ENCODE measurements at places on chromosomes 7 and 10.

GRCh38 chr7:4436361-4436895 is 245.7 kb upstream of the FOXK1 start:
- no peak for DNase-seq

- DNase-seq, result peak; percentile 19
Observed at GRCh38 chr7:159158888-159159405, 14.3 kb upstream of the VIPR2 start.

- no peak for DNase-seq
Observed at GRCh38 chr10:79159141-79159651, 90.4 kb downstream of the ZMIZ1 start.

GRCh38 chr10:132375116-132375794 is 21.7 kb upstream of the PWWP2B start:
- no peak for DNase-seq

DNA sequence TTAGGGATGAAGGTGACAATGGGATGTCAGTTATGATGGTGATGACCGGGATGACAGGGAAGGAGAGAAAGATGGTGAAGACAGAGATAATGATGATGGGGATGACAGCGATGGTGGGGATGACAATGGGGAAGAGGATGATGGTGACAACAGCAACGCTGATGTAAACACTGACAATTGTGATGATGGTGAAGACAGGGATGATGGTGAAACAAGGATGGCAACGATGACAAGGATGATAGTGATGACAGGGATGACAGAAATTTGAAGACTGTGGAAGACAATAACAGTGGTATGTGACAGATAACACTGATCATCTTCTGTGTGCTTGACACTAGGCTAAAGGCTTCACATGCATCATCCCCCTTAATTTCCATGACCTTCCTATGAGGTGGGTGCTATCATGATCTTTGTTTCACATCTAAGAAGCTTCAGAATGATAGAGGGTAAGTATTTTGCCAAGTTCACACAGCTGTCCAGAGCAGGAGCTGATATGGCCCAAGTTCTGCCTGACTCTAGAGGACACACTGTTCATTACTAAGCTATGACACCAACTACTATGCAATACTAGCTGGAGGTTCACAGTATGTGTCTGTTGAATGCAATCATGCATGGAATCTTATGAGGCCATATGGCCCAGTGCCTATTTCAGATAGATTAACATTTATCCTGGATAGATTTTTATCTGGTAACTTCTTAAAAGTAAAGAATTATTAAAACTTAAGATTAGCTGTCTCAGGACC is 105.6 kb downstream of the RNLS start:
- peak; percentile 37 for DNase-seq

DNA sequence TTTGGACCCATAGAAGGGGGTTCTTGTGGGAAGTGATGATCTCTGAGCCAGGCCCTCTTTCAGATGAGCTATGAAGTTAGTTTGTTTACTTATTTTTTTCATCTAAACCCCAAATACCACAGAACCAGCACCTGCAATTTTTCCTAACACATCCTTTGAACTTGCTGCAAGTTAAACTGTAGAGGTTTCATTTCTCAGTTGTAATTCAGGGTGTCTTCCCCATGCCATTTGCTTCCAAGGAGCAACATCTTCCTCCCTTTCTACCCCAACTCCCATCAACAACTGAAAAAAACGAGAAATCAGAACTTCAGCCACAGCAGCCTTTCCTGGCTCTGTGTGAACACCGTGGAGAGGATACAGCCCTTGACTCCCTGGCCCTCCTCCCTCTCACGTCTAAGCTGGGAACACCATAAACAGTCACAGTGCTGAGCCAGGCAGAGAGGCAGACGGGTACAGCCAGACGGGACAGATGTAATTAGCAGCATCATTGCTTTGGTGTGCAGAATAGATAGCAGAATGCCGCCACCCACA is 63.6 kb downstream of the RGS10 start:
- no peak for DNase-seq

DNA sequence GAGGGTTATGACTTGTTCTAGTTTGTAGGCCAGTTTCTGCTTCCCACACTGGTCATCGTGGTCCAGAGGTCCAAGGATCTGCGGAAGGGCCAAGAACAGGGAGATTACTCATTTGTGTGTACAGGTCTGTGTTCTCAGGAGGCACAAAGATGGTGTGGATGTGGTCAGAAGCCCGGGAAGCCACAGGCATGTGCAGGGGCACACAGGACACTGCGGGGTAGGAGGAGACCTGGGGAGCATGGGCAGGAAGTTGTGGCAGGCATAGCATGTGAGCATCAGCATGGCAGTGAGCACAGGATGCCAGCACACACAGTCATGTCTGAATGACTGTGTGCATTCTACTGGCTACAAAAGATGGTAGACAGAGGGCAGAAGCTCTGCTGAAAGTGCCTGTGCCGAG is 445.8 kb downstream of the PLXNA4 start:
- no peak for DNase-seq

- no peak for DNase-seq
Observed at GRCh38 chr7:21429786-21430574, 2.1 kb downstream of the SP4 start.

DNA sequence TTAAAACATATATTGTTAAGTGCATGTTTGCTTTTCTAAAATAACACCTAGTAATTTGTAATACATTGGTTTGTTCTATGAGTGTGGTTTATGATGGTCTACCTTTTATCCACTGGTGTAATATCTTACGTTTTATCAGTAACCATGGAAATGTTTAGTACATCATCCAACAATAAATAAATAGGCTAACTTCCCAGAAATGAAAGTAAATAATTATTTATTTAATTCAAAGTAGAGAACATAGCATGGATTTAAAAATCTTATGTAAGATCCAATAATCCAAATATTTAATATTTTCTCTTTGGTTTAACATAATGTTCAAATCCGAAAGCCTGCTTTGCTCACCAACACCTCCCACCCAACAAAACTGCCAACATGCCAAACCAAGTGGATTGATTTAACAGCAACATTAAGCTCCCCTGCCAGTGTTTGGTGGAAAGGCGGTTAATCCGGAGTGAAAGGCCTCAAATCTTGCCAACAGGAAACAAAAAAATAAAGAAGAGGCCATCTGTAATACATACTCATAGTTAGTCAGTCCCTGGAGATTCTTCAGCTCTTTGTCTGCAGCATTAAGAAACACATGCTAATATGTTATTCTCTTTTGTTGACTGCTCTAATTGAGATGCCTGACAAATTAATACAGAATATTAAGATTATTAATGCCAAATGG is 897.8 kb downstream of the CNTNAP2 start:
- no peak for DNase-seq

Measured in NCI-H524 (cell line).